Tibial nerve (tissue), 4 donors: ENCODE measurements at places on chromosomes 4 and X. TPM values are rescaled to one million over a fixed set of nuclear protein-coding genes. Genes with fewer than 3 reads are reported as not detected.

Gene ABCG2
- 12.0 TPM for total RNA-seq

Gene ADRA2C
- 4.2 TPM for total RNA-seq

DNA sequence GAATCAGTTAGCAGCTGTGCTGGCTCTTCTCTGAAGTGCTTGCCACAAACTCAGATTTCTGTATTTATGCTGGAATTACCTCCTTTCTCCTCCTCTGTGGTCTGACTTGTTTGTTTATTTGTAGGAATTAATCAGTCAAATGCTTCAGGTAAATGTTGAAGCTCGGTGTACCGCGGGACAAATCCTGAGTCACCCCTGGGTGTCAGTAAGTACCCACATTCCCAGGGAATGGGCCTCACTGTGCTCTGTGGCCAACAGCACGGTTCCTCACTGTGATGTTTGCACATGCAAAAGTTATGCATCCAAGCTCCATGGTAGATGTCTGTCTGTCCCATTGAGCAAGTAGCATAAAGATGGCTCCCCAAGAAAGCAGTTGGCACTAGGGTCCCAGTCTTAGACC lies 169.9 kb downstream of the DCLK2 start:
- no peak overlapping the region for H3K27ac ChIP-seq
- no peaks in the 10 kb centered on the region for H3K4me1 ChIP-seq
- no peaks in the 10 kb centered on the region for H3K27me3 ChIP-seq
- no peak overlapping the region for H3K4me3 ChIP-seq
- H3K36me3 ChIP-seq, result no peaks in the 10 kb centered on the region
- DNase-seq, result no peak

- no peak for DNase-seq
- H3K27ac ChIP-seq, result no peak overlapping the region
- no peaks in the 10 kb centered on the region for H3K4me1 ChIP-seq
- no peak overlapping the region for H3K4me3 ChIP-seq
Observed at GRCh38 chr4:111761531-111761930, 383.7 kb upstream of the FAM241A start.

DNA sequence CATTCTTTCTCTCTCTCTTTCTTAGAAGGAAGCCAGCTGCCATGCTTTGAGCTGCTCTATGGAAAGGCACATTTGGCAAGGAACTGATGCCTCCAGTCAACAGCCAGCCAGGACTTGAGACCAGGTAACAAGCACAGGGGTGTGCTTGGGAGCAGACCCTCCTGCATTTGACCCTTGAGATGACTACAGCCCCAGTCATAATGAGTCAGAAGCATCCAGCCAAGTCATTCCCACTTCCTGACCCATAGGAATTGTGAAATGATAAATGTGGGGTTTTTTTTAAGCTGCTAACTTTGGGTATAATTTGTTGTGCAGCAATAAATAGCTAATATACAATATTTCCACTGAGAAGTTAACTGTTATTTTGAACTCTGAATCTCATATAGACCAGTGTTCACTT lies 446.9 kb downstream of the GRXCR1 start:
- H3K36me3 ChIP-seq, result no peaks in the 10 kb centered on the region
- no peaks in the 10 kb centered on the region for H3K27me3 ChIP-seq
- H3K27ac ChIP-seq, result no peak overlapping the region

DNA sequence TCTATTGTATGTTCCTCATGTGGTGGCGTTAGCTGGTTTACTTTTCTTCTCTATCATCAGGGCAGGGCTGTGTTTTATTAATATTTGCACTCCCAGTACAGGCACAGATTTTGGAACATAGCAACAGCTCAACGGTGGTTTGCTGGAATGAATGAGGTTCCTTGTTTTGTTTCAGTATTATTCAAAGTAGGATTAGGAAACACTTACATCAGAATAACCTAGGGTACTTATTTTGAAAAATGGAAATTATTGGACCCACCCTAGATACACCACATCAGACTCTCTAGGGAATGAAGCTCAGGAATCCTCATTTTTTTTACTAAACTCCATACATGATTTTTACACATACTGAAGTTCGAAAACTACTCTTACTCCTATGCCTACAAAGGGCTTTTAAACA lies 108.8 kb upstream of the ENPEP start:
- H3K36me3 ChIP-seq, result no peaks in the 10 kb centered on the region
- DNase-seq, result no peak
- no peak overlapping the region for H3K4me3 ChIP-seq

Gene TRPC3
- not detected for total RNA-seq

DNA sequence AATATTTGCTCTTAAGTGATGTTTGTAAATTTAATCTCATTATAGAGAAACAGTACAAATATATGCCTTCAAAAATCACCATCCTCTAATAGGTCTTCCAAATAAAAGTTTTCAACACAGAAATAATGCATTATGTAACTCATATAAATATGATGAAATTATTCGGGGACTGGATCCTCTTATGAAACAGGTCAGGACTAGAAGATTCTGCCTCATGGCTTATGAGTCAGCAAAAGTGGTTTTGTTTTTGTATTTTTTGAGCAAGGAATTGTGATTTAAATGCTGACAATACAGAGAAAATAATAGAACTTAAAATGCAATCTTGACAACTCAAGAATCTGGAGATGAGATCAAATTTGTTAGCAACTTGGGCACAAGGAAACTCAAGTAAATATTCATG lies 179.7 kb upstream of the NDP start:
- no peaks in the 10 kb centered on the region for H3K36me3 ChIP-seq
- no peak overlapping the region for H3K27ac ChIP-seq
- H3K27me3 ChIP-seq, result no peaks in the 10 kb centered on the region
- no peak for DNase-seq

Gene UGT2A1
- not detected for total RNA-seq

Gene DOCK11
- total RNA-seq, result 36.3 TPM

DNA sequence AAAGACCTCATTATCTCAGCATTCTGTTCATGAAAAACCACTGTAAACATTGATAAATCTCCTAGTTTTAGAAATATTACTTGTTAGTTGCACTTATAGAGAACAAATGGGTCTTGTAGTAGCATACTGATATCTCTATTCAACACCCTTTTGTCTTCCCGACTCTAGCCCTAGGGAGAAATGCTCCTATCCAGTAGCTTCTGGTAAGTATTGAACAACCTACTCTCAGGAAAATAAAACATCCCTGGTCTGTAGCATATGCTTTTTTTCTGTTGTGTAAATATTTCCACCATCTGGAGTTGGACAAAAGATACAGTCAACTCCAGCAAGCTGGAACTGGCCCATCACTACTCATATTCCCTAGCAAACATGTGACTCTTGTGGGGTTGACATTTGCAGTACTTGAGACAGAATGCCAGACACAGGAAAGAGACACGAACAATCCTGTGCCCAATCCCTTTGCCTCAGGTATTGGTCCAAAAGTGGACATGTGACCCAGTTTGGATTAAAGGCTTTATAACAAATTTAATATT lies 188.2 kb downstream of the GC start:
- H3K27ac ChIP-seq, result no peak overlapping the region
- H3K4me3 ChIP-seq, result no peak overlapping the region
- no peaks in the 10 kb centered on the region for H3K27me3 ChIP-seq
- H3K4me1 ChIP-seq, result no peaks in the 10 kb centered on the region

Gene ZNF330
- 26.4 TPM for total RNA-seq

- no peaks in the 10 kb centered on the region for H3K36me3 ChIP-seq
- no peaks in the 10 kb centered on the region for H3K27me3 ChIP-seq
- no peak for DNase-seq
- H3K27ac ChIP-seq, result peak within 1 kb of the TSS; percentile 19
Observed at GRCh38 chr4:41256740-41257256, at the start of gene UCHL1. Gene UCHL1, plus strand, starts transcription at chr4:41256928. Its CDS starts 49 bp downstream, at chr4:41256977.

Gene HTATSF1
- total RNA-seq, result 37.5 TPM

Gene ERAS
- total RNA-seq, result not detected

GRCh38 chr4:31349907-31350306 lies 629.7 kb downstream of the PCDH7 start:
- DNase-seq, result no peak
- H3K4me3 ChIP-seq, result no peak overlapping the region
- no peak overlapping the region for H3K27ac ChIP-seq
- H3K36me3 ChIP-seq, result no peaks in the 10 kb centered on the region

DNA sequence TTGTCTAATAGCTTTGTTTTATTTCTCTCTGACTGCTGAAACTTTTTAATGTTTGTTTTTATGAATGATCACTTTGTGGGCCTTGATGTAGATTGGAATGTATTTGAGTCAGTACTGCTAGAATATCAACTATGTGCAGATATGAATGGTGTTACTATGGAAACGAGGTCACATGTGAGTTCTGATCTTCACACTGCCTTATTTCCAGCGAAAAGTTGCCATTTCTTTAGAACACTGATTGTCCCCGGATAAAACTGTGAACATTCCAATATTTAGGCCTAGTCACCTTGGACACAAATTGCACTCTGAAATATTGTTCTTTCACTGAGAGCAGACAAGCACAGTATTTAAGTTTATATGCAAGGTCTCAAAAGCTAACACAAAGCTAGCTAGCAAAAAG lies 27.2 kb upstream of the MAGED1 start:
- no peaks in the 10 kb centered on the region for H3K4me1 ChIP-seq
- DNase-seq, result no peak
- H3K27me3 ChIP-seq, result no peaks in the 10 kb centered on the region
- no peak overlapping the region for H3K27ac ChIP-seq
- H3K4me3 ChIP-seq, result no peak overlapping the region
- H3K36me3 ChIP-seq, result no peaks in the 10 kb centered on the region

DNA sequence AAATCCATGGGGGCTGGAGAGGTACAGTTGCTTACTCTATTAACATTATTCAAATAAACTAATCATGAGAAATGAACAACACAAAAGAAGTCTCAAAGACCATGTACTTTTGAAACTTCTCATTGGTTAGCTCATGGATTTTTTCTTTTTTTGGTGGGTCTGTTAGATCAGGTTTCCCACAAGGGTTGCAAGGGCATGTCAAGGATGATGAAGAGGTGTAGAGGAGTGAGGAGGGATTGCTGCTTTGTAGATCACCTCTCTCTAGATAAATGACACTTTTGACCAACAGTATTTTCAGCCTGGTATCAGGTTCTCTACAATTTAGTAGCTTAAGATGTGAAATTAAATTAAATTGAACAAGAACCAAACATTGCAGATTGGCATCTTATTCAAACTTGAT lies 417.9 kb upstream of the AGA start:
- H3K4me3 ChIP-seq, result no peak overlapping the region
- no peaks in the 10 kb centered on the region for H3K4me1 ChIP-seq
- H3K27ac ChIP-seq, result no peak overlapping the region
- H3K36me3 ChIP-seq, result no peaks in the 10 kb centered on the region
- no peaks in the 10 kb centered on the region for H3K27me3 ChIP-seq
- no peak for DNase-seq

Gene APLN
- 0.60 TPM for total RNA-seq

GRCh38 chr4:29717287-29718057 lies 1002.7 kb upstream of the PCDH7 start:
- no peaks in the 10 kb centered on the region for H3K36me3 ChIP-seq
- H3K27ac ChIP-seq, result no peak overlapping the region
- H3K4me3 ChIP-seq, result no peak overlapping the region
- no peaks in the 10 kb centered on the region for H3K27me3 ChIP-seq
- no peak for DNase-seq
- no peaks in the 10 kb centered on the region for H3K4me1 ChIP-seq

GRCh38 chr4:18203966-18204365 lies 182.4 kb upstream of the LCORL start:
- no peaks in the 10 kb centered on the region for H3K27me3 ChIP-seq
- DNase-seq, result no peak
- H3K4me1 ChIP-seq, result no peaks in the 10 kb centered on the region

DNA sequence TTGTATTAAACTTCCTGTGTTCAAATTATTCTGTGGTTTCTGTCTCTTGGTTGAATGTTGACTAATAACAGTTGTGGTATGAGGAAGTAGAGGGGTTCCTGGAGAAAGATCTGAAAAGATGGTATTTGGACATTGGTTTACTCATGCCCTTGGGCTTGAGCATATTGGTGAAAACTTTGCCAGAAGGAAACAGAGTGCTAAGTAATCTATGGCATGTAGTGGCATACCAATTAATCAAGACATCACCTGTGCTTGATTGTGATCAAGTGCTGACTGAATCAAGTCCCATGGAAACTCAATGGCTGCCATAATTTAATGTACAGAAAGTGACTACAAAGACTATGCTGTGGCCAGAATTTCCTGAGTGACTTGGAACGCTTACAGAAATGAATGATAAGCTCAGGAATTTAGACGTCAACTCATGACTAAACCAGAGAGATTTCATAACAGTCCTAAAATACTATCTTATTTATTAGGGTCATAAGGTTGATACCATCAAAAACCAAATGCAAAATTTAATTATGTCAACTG lies 2062.9 kb downstream of the ARAP2 start:
- H3K4me1 ChIP-seq, result no peaks in the 10 kb centered on the region
- DNase-seq, result no peak
- H3K36me3 ChIP-seq, result no peaks in the 10 kb centered on the region
- H3K27ac ChIP-seq, result no peak overlapping the region

- no peak overlapping the region for H3K27ac ChIP-seq
- H3K4me3 ChIP-seq, result no peak overlapping the region
- H3K27me3 ChIP-seq, result no peaks in the 10 kb centered on the region
Observed at GRCh38 chr4:14575289-14575688, 427.0 kb upstream of the CPEB2 start.

Gene UNC5C
- 1.8 TPM for total RNA-seq

DNA sequence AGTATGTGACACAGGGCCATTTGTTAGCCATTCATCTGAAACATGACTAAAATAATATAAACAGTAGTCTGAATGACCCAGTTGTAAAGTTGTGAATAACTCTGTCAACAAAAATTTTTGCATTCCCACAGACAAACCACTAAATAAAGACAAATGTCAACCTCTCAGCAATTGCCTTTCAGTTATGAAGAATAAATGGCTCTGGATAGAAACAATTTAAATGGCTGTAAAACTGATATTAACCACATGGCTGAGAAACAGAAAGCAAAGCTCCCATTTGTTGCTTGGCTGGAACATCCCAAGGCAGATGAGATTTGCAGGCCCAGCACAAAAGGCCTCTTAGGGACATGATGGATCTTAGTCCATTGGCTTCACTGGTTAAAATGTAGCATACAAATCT lies 296.3 kb downstream of the GALNTL6 start:
- no peak overlapping the region for H3K27ac ChIP-seq
- no peak overlapping the region for H3K4me3 ChIP-seq

Gene ANXA10
- not detected for total RNA-seq

- H3K4me3 ChIP-seq, result no peak overlapping the region
- no peaks in the 10 kb centered on the region for H3K27me3 ChIP-seq
- no peak for DNase-seq
- H3K27ac ChIP-seq, result no peak overlapping the region
- no peaks in the 10 kb centered on the region for H3K36me3 ChIP-seq
- no peaks in the 10 kb centered on the region for H3K4me1 ChIP-seq
Observed at GRCh38 chr4:62130230-62130629, 930.1 kb downstream of the ADGRL3 start.

Gene SATL1
- not detected for total RNA-seq

- no peak overlapping the region for H3K4me3 ChIP-seq
- no peaks in the 10 kb centered on the region for H3K4me1 ChIP-seq
- no peaks in the 10 kb centered on the region for H3K27me3 ChIP-seq
- no peaks in the 10 kb centered on the region for H3K36me3 ChIP-seq
Observed at GRCh38 chr4:9384126-9384525, 21.2 kb downstream of the USP17L30 start.

Gene TET2
- total RNA-seq, result 23.2 TPM

- H3K27me3 ChIP-seq, result no peaks in the 10 kb centered on the region
- peaks cover 5% of the 10 kb centered on the region for H3K4me1 ChIP-seq
- H3K27ac ChIP-seq, result no peak overlapping the region
- DNase-seq, result no peak
Observed at GRCh38 chr4:136863756-136864155, 668.5 kb downstream of the PCDH18 start.
